Large intestine (tissue), 12 donors: ENCODE measurements at places on chromosomes 2 and 18. TPM values are rescaled to one million over a fixed set of nuclear protein-coding genes. Genes with fewer than 3 reads are reported as not detected.

- no peaks in the 10 kb centered on the region for H3K27me3 ChIP-seq
- H3K4me3 ChIP-seq, result no peak overlapping the region
- H3K4me1 ChIP-seq, result peaks cover 2% of the 10 kb centered on the region
- H3K36me3 ChIP-seq, result no peaks in the 10 kb centered on the region
Observed at GRCh38 chr18:61694236-61694635, 198.6 kb downstream of the RNF152 start.

GRCh38 chr2:135875491-135876065, 665 bp downstream of the MCM6 start:
- peaks cover 10% of the 10 kb centered on the region for H3K36me3 ChIP-seq
- H3K27ac ChIP-seq, result peak overlapping the region; percentile 73
- DNase-seq, result peak; percentile 23
- peaks cover 3% of the 10 kb centered on the region for H3K4me1 ChIP-seq
- H3K27me3 ChIP-seq, result no peaks in the 10 kb centered on the region

- peak; percentile 50 for DNase-seq
- no peak overlapping the region for H3K4me3 ChIP-seq
- peaks cover 17% of the 10 kb centered on the region for H3K4me1 ChIP-seq
- no peaks in the 10 kb centered on the region for H3K27me3 ChIP-seq
- H3K27ac ChIP-seq, result peak overlapping the region; percentile 71
- H3K36me3 ChIP-seq, result peaks cover 14% of the 10 kb centered on the region
Observed at GRCh38 chr2:217902379-217903141, 100.2 kb downstream of the TNS1 start.

DNA sequence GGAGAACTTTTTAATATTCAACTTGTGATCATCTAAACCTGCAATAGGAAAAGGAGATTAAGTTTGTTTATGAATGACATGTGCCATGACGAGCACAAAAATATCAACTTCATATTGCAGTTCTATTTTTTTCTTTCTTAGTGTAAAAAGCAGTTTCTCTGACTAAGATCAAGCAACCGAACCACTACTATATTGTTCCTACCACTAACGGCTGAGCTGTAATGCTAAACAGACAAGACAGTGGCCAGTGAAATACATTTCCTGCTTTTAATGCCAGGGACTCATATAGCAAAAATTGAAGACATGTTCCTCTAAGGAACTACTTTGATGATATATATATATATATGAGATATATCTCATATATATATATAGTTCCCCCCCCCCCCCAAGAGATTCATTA, 1705.6 kb upstream of the TMEFF2 start:
- no peaks in the 10 kb centered on the region for H3K27me3 ChIP-seq
- H3K4me1 ChIP-seq, result no peaks in the 10 kb centered on the region
- no peak overlapping the region for H3K27ac ChIP-seq
- no peaks in the 10 kb centered on the region for H3K36me3 ChIP-seq

- H3K36me3 ChIP-seq, result peaks cover 14% of the 10 kb centered on the region
- peak within 1 kb of the TSS; percentile 100 for H3K27ac ChIP-seq
- DNase-seq, result peak; percentile 98
- H3K27me3 ChIP-seq, result no peaks in the 10 kb centered on the region
- H3K4me1 ChIP-seq, result no peaks in the 10 kb centered on the region
- H3K4me3 ChIP-seq, result peak within 1 kb of the TSS; percentile 98
Observed at GRCh38 chr2:159712143-159712928, at the start of gene MARCHF7. Gene MARCHF7 (plus strand): TSS chr2:159712506. CDS start chr2:159729023, 16,517 bp downstream.

- H3K36me3 ChIP-seq, result no peaks in the 10 kb centered on the region
- no peaks in the 10 kb centered on the region for H3K27me3 ChIP-seq
- H3K4me1 ChIP-seq, result no peaks in the 10 kb centered on the region
- H3K4me3 ChIP-seq, result no peak overlapping the region
- DNase-seq, result no peak
- H3K27ac ChIP-seq, result no peak overlapping the region
Observed at GRCh38 chr2:26529406-26530239, 51.7 kb upstream of the OTOF start.

GRCh38 chr2:234955971-234956509, 4.2 kb downstream of the SH3BP4 start:
- H3K27me3 ChIP-seq, result no peaks in the 10 kb centered on the region
- peak overlapping the region; percentile 73 for H3K27ac ChIP-seq
- no peak overlapping the region for H3K4me3 ChIP-seq

- H3K27me3 ChIP-seq, result no peaks in the 10 kb centered on the region
- no peak for DNase-seq
- no peak overlapping the region for H3K27ac ChIP-seq
Observed at GRCh38 chr2:152761214-152761613, 42.8 kb downstream of the ARL6IP6 start.

The CRYBA2 gene
- 13.3 TPM for polyA plus RNA-seq

DNA sequence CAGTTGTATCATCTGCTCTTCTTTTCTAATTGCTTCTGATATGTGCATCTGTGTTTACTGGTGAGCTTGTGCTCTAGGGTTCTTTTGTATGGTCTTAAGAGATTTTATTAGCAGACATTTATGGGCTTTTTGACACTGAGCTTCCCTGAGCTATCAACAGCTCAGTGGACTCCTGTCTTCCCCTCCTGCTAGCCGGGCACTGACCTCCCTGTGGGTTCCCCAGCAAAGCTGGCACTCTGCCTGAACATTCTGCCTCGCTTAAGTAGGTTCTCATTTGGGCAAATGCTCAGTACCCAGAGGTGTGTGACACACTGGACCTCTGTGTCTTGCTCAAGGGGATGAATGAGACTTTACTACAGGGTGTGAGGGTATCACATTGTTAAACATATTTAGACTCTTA, 15.8 kb downstream of the TRAF3IP1 start:
- no peak for DNase-seq
- H3K27me3 ChIP-seq, result no peaks in the 10 kb centered on the region
- no peak overlapping the region for H3K27ac ChIP-seq
- peaks cover 24% of the 10 kb centered on the region for H3K36me3 ChIP-seq
- H3K4me1 ChIP-seq, result no peaks in the 10 kb centered on the region

- no peaks in the 10 kb centered on the region for H3K36me3 ChIP-seq
- H3K4me3 ChIP-seq, result no peak overlapping the region
- no peaks in the 10 kb centered on the region for H3K27me3 ChIP-seq
- no peak overlapping the region for H3K27ac ChIP-seq
- no peak for DNase-seq
Observed at GRCh38 chr2:241817126-241817820, 8.3 kb downstream of the NEU4 start.

DNA sequence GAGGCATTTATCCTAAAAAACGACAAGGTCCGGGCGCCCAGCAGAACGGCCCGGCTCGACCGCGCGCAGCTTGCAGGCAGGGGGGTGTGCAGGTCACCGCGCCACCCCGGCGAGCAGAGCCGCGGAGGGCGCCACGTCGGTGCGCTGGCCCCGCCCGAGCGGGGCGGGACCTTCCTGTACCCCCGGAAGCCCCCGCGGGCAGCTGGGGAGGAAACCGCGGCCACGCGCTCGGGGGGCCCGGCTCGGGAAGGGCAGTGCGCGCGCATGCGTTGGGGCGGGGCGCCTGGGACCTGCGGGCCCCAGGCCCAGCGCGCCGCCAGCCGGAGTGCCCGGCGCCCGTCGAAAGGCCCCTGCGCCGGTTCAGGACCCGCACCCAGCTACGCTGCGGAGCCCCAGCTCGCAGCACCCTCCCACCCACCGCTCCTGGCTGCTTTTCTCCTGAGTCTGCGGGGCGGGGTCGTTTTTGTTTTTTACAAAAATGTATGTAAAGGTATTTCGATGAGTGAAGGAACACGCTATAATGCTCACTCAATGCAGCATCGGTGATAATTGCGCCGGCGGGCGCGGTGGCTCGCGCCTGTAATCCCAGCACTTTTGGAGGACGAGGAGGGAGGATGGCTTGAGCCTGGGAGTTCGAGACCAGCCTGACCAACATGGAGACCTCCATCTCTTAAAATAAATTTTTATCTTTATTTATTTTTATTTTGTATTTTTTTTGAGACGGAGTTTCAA, 47.7 kb upstream of the POMC start:
- peak overlapping the region; percentile 73 for H3K27ac ChIP-seq
- no peaks in the 10 kb centered on the region for H3K27me3 ChIP-seq
- peak overlapping the region; percentile 71 for H3K4me3 ChIP-seq
- H3K36me3 ChIP-seq, result no peaks in the 10 kb centered on the region

The IL1RL1 gene
- 0.46 TPM for polyA plus RNA-seq

The UGT1A8 gene
- polyA plus RNA-seq, result not detected

DNA sequence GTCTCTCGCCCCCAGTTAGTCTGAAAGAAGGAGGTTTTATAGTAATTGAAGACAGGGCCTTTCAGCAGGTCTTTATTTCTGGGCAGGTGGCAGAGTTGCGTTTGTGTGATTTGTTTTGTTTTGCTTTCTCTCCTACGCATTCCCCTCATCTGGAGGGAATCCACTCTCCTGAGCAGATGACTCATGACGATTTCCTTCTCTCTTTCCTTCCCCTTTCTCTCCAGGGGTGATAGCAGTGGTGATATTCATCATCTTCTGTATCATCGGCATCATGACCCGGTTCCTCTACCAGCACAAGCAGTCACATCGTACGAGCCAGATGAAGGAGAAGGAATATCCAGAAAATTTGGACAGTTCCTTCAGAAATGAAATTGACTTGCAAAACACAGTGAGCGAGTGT, 888.8 kb downstream of the CNTNAP5 start:
- no peaks in the 10 kb centered on the region for H3K36me3 ChIP-seq
- DNase-seq, result no peak
- H3K4me1 ChIP-seq, result no peaks in the 10 kb centered on the region
- no peak overlapping the region for H3K27ac ChIP-seq

- no peak overlapping the region for H3K4me3 ChIP-seq
- peaks cover 3% of the 10 kb centered on the region for H3K27me3 ChIP-seq
- no peaks in the 10 kb centered on the region for H3K36me3 ChIP-seq
- DNase-seq, result no peak
- H3K27ac ChIP-seq, result no peak overlapping the region
Observed at GRCh38 chr18:36638224-36638623, 190.6 kb downstream of the TPGS2 start.

GRCh38 chr2:43201016-43201415, 25.4 kb downstream of the ZFP36L2 start:
- H3K27ac ChIP-seq, result peak overlapping the region; percentile 83
- DNase-seq, result no peak
- H3K27me3 ChIP-seq, result no peaks in the 10 kb centered on the region
- no peaks in the 10 kb centered on the region for H3K36me3 ChIP-seq

DNA sequence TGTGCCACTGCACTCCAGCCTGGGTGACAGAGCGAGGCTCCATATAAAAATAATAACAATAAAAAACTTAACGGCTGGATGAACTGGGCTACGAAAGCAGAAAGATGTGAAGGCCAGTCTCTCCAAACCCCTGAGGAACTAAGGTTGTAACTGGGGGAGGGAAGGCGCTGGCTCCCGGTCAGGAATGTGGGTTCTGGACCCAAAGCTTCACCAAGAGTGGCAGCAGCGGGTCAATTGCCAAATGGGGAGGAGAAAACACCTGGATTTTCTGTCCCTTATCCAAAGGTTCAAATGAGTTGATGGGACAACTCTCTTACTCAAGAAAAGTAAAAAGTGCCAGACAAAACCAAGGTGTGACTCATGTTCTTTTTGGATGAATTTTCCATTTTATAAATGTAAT, 60.1 kb upstream of the TFCP2L1 start:
- DNase-seq, result no peak
- no peak overlapping the region for H3K4me3 ChIP-seq
- H3K27me3 ChIP-seq, result no peaks in the 10 kb centered on the region
- H3K27ac ChIP-seq, result no peak overlapping the region

The HS1BP3 gene
- 30.7 TPM for polyA plus RNA-seq

The DHRS9 gene
- 0.48 TPM for polyA plus RNA-seq

The KCNG2 gene
- 0.46 TPM for polyA plus RNA-seq

DNA sequence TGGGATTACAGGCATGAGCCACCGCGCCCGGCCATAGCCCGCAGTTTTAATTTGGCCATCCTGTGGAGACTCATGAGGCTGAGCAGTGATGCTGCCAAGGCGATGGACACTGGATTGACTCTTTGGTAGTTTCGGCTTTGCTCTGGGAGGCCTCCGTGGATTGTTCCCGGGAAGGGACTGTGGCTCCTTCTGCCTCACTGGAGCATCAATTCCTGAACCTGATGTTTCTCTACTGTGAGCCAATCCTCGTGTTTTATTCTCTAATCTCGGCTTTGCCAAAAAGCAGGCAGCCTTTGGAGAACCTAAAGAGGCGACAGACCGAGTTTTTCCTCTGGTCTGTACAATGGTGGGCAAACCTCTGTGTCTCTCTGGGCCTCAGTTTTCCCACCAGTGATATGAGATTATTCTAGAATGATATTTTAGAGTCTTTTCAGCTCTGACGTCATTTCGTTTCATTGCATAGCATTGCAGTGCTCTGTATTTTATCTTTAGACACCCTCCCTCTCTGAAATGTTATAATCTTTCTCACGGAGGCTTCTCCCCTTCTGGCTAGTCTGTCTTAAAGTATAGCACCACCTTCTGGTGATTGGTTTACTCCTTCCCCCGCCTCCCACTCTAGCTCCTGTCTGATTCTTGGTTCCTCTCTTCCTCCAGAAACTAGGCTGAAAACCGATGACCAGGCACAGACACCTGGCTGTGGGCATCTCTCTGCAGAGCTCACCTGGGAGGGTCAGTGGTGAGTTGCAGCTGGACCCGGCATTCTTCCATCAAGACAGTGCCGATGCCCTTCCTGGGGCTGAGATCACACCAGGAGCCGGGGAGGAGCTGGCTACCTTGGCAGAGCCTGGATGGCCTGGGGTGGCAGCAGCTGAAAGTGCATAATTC, 341.3 kb downstream of the MYCN start:
- no peaks in the 10 kb centered on the region for H3K36me3 ChIP-seq
- H3K27me3 ChIP-seq, result no peaks in the 10 kb centered on the region
- no peak overlapping the region for H3K27ac ChIP-seq
- peak; percentile 62 for DNase-seq
- no peak overlapping the region for H3K4me3 ChIP-seq

GRCh38 chr2:43197588-43197896, 28.9 kb downstream of the ZFP36L2 start:
- H3K36me3 ChIP-seq, result no peaks in the 10 kb centered on the region
- no peaks in the 10 kb centered on the region for H3K27me3 ChIP-seq
- H3K4me3 ChIP-seq, result no peak overlapping the region
- H3K4me1 ChIP-seq, result peaks cover 73% of the 10 kb centered on the region
- no peak for DNase-seq

DNA sequence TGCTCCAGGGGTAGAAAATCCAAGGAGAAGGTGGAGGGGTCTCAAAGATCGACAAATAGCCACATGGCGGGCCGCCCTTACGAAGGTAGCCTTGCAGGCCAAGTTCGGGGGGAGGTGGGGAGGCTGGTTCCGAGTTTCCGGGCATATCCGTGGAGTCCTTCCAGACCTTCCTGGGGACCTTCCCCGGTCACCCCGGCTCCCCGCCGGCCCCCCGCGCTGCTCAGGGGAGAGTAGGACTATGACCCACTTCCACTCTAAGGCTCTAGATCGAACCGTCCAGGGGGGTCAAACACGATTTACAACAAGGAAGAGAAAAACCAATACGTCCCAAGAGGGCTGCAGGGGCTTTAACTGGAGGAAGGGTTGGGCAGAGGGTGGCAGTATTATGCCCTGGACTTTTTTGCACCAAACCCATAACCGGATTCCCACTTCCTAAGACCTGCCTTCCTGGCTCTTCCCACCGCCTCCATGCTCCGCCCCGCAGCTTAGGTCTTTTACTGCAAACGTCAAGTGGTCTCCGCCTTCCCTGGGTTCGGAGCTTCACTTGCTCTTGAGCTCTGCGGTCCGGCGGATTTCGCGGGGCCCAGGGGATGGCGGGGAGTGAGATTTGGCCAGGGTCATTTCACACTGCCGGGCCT, 779 bp upstream of the LYPD6 start:
- peak overlapping the region; percentile 88 for H3K4me3 ChIP-seq
- H3K27me3 ChIP-seq, result peaks cover 4% of the 10 kb centered on the region
- peaks cover 8% of the 10 kb centered on the region for H3K4me1 ChIP-seq
- peak overlapping the region; percentile 88 for H3K27ac ChIP-seq
- no peaks in the 10 kb centered on the region for H3K36me3 ChIP-seq

GRCh38 chr2:221447310-221447709, 124.8 kb downstream of the EPHA4 start:
- no peaks in the 10 kb centered on the region for H3K36me3 ChIP-seq
- no peaks in the 10 kb centered on the region for H3K4me1 ChIP-seq
- DNase-seq, result peak; percentile 12
- no peak overlapping the region for H3K27ac ChIP-seq
